NCI-H524 treated with DMSO at 0.1 percent for 48 hours (cell line): ENCODE measurements at places on chromosomes 7 and 10.

- no peak for DNase-seq
These were observed 527.6 kb upstream of the ANKRD30A start for GRCh38 chr10:36597756-36598320.

DNA sequence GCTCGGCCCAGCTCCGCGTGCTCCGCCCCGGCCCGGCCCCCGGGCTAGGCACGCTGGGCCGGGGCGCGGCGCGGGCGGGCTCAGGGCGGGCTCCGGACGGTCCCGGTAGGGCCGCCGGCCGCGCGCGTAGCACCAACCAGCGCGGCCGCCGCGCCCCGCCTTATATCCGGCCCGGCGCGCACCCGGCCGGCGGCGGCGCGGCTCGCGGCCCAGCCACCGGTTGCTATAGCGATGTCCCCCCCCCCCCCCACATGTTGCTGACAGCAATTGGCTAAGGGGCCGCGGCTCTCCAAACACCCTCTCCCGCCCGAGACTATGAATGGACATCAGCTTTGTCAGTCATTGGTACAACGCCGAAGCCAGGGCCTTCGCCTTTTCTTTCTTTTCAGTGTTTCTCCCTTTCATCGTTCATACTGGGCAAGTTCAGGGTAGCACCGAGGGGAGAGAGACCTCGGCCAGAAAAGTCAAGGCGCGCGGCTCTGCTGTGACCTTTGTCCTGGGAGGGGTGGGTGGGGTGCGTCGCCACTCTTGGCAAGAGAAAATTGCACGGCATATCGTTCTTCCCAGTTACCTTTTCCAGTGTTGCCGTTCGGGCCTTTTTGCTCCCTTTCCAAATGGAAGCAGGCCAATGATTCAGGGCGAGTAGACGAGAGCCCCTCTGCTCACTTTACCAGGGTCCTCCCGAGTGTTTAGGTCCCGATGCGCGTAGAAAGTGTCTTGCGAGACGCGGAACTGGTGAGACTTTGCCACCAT, 354.2 kb downstream of the DNAJB6 start:
- no peak for DNase-seq

DNA sequence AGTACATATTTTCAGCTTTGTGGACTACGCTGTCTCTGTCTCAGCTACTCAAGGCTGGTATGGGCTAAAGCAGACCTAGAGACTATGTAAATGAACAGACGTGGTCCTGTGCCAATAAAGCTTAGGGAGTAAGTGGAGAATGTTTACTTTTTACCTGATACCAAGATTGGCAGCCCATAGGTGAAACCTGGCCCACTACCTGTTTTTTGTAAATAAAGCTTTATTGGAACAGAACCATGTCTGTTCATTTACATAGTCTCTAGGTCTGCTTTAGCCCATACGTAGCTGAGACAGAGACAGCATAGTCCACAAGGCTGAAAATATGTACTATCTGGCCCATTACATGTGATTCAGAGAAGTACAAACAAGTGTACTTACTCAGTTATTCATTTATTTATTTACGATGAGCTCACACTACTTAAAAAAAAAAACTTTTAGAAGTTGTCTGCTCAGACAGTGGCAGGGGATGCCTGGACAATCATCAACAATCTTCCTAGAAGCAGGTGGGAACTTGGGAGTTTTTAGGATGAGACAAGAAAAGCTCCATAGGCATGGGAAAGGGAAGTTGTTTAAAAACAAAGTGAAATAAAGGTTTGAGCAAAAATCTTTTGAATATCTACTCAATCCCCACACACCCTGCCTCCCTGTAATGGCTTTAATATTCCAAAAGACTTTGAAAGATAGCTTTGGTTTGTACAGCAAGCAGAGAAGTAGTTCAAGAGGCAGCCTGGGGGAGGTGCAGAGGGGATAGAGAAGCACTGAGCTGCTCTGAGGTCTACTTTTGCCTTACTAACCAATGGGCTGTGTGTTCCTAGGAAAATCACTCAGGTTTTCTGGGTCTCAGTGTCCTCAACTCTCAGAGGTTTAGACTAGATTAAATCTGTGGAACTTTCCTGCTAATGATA, 114.4 kb upstream of the AFAP1L2 start:
- DNase-seq = no peak

DNA sequence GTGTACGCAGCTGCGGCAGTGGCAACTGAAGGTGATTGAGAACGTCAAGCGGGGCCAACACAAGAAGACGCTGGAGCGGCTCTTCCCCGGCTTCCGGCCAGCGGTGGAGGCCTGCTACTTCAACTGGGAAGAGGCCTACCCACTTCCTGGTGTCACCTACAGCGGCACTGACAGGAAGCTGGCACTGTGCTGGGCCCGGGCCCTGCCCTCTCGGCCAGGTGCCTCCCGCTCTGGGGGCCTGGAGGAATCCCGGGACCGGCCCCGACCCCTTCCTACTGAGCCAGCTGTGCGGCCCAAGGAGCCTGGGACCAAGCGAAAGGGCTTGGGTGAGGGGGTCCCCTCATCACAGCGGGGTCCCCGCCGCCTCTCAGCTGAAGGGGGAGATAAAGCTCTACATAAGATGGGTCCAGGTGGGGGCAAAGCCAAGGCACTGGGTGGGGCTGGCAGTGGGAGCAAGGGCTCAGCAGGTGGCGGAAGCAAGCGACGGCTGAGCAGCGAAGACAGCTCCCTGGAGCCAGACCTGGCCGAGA, 6.5 kb downstream of the ZSWIM8 start:
- no peak for DNase-seq

DNA sequence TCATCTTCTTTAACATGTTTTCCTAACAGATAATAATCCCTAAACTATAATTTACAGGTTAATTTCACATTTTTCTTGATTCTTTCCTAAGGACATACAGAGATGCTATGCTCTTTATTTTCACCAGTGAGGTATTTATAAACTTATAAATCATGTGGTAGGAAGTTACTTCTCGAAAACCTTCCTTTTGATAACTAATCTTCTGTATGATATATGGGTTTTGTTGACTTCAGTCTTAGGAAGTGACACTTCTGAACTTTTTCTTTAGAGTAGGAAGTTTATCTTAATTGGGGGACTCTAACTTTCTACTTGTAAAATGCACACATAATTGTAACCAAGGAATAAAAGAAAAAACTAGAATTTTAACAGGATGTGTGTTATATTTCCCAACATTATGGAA, 9.8 kb upstream of the PNPLA8 start:
- DNase-seq = no peak

DNA sequence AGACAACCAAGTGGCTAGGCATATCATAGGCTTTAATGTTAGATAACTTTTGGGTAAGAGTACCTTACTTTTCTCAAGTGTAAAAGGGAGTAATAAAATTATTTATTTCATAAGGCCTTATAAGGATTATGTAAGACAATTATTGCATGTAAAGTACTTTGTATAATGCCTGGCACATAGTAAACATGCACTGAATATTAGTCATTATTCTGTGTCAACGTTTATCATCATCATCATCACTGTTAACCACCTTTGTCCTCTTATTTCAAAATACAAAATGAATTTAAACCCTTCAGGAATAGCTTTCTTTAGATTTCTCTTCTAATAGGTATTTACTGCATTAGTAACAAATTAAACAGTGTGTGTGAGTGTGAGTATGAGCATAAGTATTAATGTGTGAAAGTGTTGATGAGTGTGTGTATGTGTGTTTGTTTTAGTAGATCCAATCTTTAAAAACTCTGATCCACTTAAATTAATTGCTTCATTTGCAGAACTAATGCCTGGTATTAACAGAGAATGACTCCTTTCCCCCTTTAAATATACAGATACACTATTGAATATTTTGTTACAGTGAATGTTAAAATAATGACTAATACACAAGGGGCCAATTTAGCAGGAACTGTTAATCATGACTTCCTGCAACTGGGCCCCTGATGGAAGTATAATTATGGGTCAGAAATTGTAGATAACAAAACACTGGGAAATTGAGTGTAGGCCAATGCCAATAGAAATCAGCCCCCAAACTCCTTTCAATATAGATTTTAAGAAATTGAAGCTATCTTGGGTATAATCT, 213.3 kb upstream of the FZD8 start:
- DNase-seq = no peak

- DNase-seq = no peak
These were observed 34.9 kb downstream of the CSGALNACT2 start for GRCh38 chr10:43173120-43173519.

DNA sequence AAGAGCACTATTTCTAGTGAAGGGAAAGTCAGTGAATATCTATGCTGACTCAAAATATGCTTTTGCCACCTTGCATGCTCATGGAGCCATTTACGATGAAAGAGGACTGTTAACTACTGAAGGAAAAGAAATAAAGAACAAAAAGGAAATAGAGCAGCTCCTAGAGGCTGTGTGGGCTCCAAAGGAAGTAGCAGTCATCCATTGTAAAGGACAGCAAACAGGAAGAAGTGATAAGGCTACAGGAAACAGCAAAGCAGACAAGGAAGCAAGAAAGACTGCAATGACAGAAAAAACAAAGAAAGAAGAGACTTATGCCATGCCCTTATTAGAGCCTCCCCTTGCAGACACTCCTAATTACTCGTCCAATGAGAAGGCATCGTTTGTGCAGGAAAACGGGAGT, 12.0 kb upstream of the ZNF33B start:
- no peak for DNase-seq

DNA sequence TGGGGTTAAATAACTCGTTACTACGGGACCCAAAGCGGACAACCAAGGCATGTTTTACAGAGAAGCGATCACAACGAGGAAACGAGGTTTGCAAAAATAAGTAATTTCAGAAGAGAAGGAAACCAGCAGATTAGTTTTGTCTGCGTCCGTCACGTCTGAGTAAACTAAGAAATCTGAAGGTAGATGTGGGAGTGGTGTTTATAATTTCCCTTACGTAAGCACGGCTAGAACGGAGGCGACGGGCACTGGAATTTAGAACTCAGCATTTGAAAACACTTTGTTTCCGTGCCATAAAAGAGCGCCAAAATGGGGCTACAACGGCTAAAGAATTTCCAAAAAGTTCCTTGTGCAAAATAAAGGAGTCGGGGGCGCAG, 718 bp upstream of the UMAD1 start:
- DNase-seq = no peak

- DNase-seq = no peak
These were observed 105.6 kb downstream of the LYZL1 start for GRCh38 chr10:29394321-29394932.

- DNase-seq = no peak
These were observed 18.0 kb downstream of the C10orf105 start for GRCh38 chr10:71701496-71702132.

DNA sequence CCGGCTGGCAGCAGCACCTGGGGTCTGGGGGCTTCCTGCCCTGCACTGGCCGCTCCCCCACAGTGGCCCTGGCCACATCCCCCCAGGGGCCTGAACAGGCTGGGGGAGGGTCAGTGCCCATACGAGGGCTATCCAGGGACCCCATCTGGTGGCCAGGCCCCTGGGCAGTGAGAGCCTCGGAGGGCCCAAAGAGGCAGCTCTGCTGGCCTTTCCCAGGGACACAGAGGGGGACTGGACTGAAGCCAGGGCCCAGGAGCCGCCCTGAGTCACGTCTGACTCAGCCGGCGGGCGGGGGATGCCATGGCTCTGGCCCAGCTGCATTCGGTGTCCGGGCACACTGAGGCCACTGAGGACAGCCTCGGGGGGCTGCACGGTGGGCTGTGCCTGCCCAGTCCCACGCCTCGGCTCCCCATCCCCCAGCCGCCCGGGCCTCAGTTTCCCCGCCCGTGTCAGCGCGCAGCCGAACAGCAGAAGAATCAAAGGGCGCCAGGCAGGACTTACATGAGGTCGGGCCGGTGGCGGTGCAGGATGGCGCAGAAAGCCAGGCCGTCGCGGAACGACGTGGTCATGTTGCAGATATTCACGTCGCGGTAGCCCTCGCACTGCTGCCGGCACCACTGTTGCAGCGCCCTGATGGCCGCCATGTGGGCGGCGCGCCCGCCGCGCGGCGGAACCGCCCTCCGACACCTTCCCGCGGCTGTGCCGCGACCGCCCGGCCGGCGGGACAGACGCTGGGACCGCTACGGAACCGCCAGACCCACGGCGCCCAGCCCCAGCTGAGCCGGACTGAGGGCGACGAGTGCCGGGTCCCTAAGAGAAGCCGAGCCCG, at the start of gene MICALL2:
MICALL2 (minus strand) TSS at position 788 of the 829 bp plus-strand sequence; CDS start at position 644, 144 bp downstream.
- DNase-seq = no peak

DNA sequence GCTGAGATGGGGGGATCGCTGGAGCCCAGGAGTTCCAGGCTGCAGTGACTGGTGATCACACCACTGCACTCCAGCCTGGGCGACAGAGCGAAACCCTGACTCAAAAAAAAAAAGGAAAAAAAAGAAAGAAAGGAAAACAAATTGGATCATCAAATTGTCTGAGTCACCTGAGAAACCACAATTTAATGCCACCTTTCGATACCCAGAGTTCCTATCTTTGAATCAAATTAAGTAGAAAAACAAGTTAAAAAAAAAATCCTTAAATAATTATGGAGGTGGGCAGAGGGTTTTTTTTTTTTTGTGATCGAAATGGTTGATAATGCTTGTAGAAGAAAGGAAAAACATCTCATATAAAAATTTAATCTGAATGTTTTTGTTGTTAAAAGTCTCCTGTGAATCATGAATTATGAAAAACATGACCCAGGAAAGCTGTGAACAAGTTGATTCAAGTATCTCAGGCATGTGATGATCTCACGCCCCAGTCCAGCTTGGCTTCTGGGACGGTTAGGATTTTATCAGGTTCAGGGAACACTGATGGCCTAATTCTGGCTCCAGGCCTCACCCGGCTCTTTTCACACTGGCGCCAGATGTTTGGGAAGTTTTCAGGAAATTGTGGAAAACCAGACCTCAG, 25.3 kb upstream of the CUX1 start:
- DNase-seq = no peak

DNA sequence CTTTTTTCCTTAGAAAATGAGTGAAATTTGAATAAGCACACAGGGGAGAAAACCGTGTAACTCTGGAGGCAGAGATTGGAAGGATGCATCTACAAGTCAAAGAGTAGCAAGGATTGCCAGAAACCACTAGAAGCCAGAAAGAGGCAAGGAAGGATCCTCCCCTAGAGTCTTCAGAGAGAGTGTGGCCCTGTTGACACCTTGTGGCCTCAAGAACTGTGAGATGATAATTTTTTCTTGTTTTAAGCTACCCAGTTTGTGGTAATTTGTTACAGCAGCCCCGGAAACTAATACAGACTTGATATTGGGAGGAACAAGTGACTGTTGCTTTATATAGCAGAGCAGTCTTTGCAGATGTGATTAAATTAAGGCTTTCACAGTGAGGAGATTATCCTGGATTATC, 3.6 kb upstream of the GIMAP7 start:
- no peak for DNase-seq

GRCh38 chr10:51932530-51932929, 233.1 kb upstream of the CSTF2T start:
- DNase-seq = no peak

GRCh38 chr10:47378606-47379444, 5.3 kb downstream of the ZNF488 start:
- DNase-seq = no peak

DNA sequence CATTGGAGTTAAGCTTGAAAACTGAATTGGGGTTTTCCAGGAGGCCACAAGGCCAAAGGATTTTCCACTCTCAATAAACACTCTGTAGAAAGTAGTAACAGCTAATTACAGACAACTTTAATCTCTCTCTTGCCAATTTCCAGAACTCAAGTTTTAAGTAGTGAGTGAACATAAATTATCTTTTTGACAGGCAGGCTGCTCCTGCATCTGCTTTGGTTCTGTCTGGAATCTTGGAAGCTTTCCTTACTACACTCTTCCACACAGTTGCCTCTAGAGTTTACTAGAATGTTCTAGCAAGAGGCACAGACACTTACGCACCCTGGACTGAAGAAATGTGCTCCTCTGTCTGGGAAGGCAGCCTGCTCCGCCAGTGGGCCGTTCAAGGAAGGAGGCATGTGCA, 90.5 kb upstream of the WAC start:
- no peak for DNase-seq
